Colonic mucosa (tissue), 4 donors: ENCODE measurements at places on chromosomes 6 and 20. TPM values are rescaled to one million over a fixed set of nuclear protein-coding genes. Genes with fewer than 3 reads are reported as not detected.

GRCh38 chr6:83878902-83879644 lies 19.6 kb downstream of the CYB5R4 start:
- no peak overlapping the region for H3K27ac ChIP-seq
- H3K27me3 ChIP-seq = no peaks in the 10 kb centered on the region

DNA sequence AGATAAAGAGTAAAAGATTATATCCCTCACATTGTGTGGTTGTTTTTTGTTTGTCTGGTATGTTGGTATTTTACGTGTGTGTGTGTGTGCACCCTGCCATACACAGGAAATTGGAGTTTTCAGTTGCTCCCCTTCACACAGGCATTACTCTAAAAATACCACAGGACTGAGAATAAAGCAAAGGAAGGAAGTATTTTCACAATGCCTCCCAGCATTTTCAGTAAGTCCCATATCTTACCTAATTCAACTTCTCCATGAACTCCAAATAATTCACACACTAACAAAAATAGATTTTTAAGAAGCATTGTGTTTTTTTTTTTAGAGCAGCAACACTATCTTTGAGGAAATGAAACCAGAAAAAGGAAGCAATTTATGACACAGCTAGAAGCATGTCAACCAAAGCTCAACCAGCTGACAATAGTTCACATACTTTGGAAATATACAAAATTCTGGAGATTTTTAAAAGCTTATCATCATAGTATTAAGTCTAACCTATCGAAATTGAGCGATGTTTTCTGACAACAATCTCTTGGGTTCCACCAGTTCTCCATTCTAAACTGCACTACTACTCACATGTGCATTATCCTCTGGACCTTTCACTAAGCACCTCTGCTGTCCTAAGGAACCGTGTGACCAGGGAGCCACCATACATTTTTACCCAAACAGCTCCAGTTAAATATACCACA lies 2.1 kb downstream of the UBE2J1 start:
- peak overlapping the region; percentile 99 for H3K27ac ChIP-seq
- no peaks in the 10 kb centered on the region for H3K36me3 ChIP-seq
- H3K4me3 ChIP-seq = peak overlapping the region; percentile 86
- no peaks in the 10 kb centered on the region for H3K4me1 ChIP-seq
- no peak for DNase-seq

Gene C20orf144
- total RNA-seq = 0.30 TPM

GRCh38 chr6:132235596-132236280 lies 165.5 kb downstream of the MOXD1 start:
- no peaks in the 10 kb centered on the region for H3K36me3 ChIP-seq
- DNase-seq = no peak
